ENCODE measurements at places on chromosomes 6 and 20.

GRCh38 chr6:167791780-167792478 is 34.8 kb upstream of the AFDN start:
- no peak for DNase-seq

DNA sequence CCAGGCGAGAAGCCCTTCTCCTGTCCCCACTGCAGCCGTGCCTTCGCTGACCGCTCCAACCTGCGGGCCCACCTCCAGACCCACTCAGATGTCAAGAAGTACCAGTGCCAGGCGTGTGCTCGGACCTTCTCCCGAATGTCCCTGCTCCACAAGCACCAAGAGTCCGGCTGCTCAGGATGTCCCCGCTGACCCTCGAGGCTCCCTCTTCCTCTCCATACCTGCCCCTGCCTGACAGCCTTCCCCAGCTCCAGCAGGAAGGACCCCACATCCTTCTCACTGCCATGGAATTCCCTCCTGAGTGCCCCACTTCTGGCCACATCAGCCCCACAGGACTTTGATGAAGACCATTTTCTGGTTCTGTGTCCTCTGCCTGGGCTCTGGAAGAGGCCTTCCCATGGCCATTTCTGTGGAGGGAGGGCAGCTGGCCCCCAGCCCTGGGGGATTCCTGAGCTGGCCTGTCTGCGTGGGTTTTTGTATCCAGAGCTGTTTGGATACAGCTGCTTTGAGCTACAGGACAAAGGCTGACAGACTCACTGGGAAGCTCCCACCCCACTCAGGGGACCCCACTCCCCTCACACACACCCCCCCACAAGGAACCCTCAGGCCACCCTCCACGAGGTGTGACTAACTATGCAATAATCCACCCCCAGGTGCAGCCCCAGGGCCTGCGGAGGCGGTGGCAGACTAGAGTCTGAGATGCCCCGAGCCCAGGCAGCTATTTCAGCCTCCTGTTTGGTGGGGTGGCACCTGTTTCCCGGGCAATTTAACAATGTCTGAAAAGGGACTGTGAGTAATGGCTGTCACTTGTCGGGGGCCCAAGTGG is 5.3 kb downstream of the SNAI1 start:
- no peak for DNase-seq

DNA sequence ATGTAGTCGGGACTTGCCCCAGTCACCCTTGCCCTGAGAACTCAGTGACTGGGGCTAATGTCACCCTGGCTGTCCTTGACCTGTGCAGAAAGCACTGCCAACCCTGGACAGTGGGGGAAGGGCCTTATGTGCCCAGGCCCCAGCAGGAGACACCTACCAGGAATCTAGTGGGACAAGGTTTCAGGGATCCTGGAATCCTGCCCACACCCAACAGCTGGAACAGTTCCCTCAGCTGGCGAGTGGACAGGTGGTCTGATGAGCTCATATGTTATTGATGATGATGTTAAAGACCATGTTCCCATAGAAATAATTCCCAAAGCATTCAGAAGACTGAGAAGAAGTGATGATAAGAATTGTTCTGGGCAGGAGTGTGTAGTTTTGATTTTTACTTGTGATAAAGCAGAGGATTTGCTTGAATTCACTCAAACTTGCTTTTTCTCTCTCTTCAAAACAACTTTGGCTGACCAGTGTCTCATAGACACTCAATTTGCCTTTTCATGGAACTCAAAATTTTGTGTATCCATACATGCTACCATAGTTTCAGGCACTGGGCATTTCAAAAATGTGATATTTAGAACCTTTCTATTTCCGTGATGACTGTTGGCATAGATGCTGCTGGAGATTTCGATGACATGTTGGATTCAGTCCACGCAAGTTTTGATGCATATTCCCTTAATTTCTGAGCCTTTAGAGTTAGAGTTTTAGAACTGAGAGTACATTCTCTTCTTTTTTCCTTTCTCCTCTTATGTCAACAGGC is 79.3 kb downstream of the SLC22A3 start:
- DNase-seq: no peak

DNA sequence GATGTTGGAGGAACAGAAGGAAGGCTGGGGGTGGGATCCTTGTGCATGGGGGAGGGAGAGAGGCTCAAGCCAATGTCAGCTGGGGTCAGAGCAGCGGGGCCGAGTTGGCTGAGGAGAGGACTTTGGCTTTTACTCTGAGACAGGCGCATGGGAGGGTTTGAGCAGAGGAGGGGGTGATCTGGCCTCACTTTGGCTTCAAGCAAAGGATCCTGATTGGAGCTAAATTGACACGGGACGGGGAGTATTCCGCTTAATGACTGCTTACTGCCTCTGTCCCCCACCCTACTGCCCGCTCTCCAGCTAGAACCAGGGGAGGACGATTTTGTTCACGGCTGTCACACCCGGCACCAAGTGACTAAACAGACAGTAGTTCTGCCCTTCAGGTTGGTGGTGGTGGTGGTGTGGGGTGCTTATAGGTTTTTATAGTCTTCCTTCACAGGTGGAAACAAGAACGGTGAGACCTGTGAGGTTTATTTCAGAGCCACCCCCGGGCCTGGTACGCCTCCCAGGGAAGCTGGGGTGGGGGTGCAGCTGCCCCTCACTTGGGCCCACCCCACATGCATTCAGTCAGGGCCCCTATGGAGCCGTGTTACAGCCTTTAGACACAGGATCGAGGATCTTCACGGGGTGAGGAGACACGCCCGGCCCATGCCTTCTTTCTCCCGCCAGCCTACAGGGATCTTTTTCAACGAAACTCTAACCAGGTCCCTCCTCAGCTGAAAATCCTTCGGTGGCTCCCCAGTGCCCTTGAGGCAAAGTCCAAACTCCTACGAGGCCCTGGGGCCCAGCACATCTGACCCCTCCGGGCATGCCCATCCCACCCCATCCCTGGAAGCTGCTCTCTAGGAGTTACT is 1.3 kb upstream of the SNAI1 start:
- no peak for DNase-seq

DNA sequence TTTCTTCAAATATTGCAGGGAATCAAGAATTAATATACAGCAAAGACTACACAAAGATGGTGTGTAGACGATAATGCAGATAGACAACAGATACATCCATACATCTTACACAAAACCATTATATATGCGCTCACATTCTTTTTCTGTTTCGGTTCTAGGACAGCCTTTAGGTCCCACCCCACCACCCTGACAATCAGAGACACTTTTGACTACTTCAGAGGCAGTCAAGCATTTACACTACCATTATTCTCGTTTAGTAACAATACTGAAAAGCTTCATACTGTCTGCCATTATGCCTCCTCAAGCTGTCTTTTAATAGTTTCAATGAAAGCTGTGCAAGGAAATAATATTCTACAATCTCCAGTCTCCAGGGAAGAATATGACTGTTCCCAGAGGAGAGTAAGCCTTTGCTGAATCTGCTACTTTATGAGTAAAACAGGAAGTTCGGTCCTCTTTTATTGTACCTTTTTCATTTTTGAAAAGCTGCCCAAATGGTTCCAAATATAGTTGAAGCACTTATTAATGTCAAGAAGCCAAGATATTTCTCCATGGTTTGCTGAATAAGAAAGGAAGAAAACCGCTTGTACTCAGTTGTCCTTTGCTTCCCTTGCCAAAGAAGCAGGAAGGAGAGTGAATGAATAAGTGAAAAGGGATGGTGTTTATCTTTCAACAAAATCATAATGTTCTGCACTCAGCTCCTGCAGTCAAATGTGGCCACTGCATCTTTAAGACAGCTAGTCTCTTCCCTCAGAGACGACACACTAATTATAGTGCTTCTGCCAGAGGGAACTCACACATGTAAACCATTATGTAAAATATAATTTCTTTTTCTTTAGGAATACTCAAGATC is 468.3 kb downstream of the CDC5L start:
- DNase-seq: no peak

- DNase-seq: no peak
Observed at GRCh38 chr20:35511814-35512420, 17.5 kb downstream of the C20orf173 start.

Data from suppressor macrophage (primary cell).